ENCODE measurements at places on chromosomes 6 and 20.
A peak's percentile ranks its signal among the peaks of the same experiment; 100 is the strongest.

- DNase-seq = peak; percentile 23
Observed at GRCh38 chr20:63475209-63475608, 2.8 kb upstream of the KCNQ2 start.

DNA sequence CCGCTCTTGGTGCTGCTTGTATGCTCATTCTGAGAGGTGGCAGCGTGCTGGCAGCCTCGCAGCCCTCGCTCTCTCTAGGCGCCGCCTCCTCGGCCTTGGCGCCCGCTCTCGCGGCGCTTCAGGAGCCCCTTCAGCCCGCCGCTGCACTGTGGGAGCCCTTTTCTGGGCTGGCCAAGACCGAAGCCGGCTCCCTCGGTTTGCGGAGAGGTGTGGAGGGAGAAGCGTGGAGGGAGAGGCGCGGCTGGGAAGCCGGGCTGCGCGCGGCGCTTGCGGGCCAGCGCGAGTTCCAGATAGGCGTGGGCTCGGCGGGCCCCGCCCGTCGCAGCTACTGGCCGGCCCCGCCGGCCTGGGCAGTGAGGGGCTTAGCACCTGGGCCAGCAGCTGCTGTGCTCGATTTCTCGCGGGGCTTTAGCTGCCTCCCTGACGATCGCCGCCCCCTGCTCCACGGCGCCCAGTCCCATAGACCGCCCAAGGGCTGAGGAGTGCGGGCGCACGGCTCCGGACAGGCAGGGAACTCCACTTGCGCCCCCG, 19.5 kb upstream of the FAM8A1 start:
- DNase-seq = no peak

GRCh38 chr20:19275630-19276071, 63.2 kb downstream of the SLC24A3 start:
- DNase-seq = no peak

- DNase-seq = no peak
Observed at GRCh38 chr6:135179372-135179771, 1.7 kb upstream of the MYB start.

GRCh38 chr6:84103029-84103428, 69.5 kb downstream of the MRAP2 start:
- no peak for DNase-seq

DNA sequence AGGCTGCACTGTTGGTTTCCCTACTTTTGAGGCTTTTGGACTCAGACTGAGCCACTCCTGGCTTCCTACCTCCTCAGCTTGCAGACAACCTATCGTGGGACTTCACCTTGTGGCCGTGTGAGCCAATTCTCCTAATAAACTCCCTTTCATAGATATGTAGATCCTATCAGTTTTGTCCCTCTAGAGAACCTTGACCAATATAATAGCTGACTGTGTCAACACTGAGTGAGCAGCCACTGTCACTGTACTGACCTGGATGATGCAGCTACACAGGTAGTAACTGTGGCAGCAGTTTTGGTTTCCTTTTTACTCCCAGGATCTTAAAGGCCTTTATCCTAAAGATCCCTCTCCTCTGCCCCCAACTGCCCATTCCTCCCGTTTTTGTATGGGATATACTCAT, 70.2 kb downstream of the SLC22A3 start:
- DNase-seq = no peak

- no peak for DNase-seq
Observed at GRCh38 chr6:77425216-77425615, 38.1 kb downstream of the HTR1B start.

DNA sequence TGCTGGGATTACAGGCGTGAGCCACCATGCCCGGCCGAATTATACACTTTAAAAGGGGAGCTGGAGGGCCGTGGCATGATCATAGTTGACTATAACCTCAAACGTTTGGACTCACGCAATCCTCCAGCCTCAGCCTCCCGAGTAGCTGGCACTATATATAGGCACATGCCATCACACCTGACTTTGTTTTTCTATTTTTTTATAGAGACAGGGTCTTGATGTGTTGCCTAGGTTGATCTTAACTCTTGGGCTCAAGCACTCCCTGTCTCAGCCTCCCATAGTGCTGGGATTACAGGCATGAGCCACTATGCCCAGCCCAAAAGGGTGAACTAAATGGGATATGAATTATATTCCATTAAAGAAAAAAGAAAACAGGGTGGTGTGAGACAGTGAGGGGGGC, 7.8 kb downstream of the PTGIS start:
- no peak for DNase-seq

DNA sequence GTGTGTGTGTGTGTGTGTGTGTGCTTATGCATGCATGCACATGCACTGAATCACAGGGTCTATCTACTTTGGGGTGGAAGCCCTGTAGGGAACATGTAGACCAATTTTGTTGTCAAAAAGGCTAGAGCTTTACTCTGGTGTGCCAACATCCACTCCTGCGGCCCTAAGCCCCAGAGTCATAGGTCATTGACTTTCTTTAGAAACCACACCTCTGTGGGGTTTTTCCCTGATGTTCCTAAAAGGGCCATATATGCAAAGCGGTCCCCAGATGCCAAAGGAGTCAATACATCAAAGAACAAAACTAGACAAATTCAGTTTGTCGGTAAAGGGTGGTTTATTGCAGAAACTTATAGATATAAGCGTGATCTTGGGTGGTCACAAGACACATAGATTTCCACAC, 29.8 kb upstream of the SLC2A12 start:
- DNase-seq = no peak

DNA sequence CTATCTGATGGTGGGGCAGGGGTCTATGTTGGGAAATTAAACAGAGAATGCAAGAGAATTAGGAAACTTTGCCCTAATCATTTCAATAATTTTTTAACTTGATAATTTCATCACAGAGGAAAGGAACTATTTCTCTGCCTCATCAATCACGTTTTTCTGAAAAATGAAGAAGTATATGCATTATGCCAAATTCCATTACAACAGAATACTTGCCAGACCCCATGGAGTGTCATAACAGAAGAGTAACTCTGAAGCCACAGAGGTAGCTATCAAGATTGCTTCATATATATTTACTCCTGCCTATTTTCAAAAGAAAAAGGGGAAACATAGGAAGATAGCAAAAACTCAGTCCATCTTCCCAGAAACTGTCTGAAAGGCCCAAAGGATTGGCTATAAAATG, 5.7 kb upstream of the USP49 start:
- DNase-seq = no peak

DNA sequence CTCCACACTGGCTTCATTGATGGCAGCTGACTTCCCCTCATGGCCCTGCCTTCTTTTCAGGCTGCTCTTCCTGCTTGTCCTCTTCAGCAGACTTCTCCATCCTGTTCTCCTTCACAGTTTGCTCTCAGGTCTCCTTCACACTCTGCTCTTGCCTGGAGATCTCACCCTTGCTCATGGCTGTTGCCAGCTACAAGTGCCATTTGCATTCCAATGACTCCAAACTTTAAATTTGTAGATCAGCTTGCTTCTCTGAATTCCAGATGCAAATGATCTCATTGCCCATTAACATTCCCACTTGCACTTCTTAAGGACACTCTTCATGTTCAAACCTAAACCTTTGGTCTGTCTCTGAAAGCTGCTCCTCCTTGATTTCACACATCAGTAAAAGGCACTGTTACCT, 343.0 kb downstream of the QKI start:
- no peak for DNase-seq

GRCh38 chr6:1695546-1696462, 86.1 kb downstream of the FOXC1 start:
- no peak for DNase-seq

- no peak for DNase-seq
Observed at GRCh38 chr6:119676230-119676629, 326.7 kb upstream of the MAN1A1 start.

GRCh38 chr6:41648070-41648585, 9.9 kb downstream of the MDFI start:
- DNase-seq = no peak

GRCh38 chr6:100810015-100810414, 71.1 kb downstream of the ASCC3 start:
- no peak for DNase-seq

GRCh38 chr6:1417718-1418117, 28.3 kb downstream of the FOXF2 start:
- no peak for DNase-seq

DNA sequence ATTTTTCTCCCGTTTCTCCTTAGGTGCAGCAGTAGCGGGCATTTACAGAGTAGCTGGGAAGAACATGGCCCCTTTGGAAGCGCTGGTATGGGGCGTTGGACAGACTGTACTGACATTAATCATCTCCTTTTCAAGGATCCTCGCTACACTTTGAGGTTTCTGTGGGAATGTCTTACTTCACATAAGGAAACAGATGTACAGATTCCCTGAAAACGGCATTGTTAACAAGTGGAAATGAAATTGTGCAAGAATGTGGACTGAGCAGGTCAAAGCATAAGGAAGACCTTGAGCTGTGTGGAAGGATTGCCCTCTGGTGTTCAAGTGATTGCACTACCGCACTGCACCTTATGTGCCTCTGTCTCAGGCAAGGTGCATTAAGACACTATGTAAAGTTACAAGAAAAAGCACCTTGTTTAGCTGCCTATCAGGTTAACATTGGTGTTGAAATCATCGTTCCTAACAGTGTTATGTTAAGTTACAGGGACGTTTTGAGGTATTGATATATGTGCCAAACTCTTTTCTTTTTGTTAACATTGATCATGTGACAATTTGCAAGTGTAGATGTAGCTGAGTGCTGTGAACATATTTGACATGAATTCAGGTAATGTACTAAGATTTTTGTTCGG, 38.0 kb downstream of the TMEM170B start:
- peak; percentile 91 for DNase-seq

DNA sequence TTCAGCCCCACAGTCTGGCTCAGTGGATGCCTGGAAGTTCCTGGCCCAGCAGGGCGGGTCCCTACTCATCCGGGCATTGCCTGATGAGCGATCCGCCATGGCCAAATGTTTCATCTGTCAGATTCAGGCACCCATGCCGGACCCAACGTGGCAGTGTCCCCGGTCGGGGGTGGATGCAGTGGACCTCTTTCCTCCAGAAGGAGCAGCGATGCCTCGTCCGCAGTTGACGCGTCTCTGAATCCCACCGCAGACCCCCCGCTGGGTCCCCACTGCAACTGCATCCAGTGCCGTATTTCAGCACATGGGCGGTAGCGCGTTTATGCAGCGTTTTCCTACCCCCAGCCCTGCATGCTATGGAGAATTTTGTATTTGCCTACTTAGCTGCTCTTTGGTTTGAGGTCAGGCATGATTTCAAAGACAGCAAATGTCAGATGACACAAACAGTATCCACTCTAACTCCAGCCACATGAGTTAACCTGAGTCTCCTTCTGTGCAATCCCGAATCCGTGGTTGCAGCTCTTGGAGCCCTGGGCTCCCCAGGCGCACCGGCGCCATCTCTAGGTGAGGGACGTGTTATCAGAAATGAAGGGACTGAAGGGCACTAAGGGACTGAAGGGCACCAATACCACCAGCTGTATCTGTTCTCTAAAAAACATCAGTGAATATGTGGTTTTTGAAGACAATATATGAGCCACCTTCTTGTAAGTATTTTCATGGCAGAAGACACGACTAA, 72.6 kb upstream of the THBS2 start:
- peak; percentile 21 for DNase-seq

GRCh38 chr20:35462351-35462750, 7.0 kb downstream of the CEP250 start:
- DNase-seq = no peak

DNA sequence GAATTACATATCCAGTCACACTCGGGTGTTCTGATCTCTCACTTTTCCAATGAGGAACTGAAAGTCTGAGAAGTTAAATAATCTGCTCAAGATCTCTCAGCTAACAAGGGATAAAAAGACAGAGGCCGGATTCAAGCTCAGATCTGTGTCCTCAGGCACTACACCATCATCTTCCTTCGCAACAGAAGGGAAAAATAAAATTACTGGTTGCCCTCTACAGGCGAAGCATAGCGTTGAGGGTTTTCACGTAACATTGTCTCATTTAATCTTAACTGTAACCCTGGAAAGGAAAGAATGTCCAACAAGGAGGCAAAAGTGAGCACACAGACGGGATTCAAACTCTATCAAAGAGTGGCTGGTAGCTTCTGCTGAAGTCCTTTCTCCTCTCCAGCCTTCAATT, 67.8 kb upstream of the ANKEF1 start:
- DNase-seq = peak; percentile 5

DNA sequence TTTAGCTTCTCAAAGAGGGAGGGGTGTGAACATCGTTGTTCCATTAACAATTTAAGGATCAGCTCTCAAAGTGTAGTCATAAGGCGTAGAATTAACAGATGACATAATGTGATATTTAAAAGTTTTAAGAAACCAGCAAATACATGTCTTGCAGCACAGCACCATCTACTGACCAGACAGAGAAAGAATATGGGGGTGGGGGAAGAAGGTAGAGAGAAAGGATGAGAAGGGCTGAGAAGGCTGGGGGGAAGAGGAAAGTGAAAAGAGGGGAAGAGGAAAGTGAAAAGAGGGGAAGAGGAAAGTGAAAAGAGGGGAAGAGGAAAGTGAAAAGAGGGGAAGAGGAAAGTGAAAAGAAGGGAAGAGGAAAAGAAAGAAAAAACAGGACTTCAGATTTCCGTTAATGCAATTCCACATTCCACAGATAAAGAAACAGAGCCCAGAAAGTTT, 80.9 kb downstream of the HAO1 start:
- DNase-seq = peak; percentile 53

DNA sequence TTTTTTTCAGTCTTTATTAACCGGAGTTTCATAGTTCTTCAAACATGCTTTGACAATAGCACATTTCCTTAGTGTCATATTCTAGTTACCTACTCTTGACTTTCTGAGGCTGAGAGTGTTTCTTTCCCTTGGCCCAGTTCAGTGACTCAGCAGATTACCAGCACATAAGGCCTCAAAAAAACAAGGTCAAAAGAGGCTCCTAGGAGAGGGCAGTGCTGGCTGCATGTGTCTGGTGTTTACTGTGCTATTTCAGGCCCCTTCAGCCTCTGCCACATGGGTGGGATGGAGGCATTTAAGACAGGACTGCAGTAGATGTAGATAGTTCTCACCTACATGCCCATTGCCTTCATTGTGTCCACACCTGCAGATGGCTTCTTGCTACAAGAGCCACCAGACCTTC, 198.2 kb upstream of the SSTR4 start:
- no peak for DNase-seq

- no peak for DNase-seq
Observed at GRCh38 chr6:16136091-16136490, 7.2 kb downstream of the MYLIP start.

GRCh38 chr6:13794184-13794583, 20.2 kb downstream of the MCUR1 start:
- no peak for DNase-seq

DNA sequence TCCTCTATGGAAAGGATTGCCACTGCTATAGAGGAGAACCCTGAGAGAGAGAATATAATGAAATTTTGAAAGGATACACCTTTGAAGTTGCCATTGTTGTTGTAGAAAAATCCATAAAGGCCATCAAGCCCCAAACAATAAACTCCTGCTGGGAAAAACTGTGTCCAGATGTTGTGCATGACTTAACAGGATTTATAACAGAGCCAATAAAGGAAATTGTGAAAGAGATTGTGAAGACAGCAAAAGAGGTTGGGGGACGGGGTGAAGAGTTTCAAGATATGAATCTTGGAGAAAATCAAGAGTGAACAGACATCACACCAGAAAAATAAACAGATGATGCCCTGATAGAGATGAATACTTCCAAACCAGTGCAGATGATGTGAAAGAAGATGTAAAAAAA, 396.4 kb downstream of the BCKDHB start:
- DNase-seq = no peak

GRCh38 chr6:31622684-31623091, 2.2 kb downstream of the PRRC2A start:
- peak; percentile 22 for DNase-seq

Data from Kasumi-1 (cell line).